Stimulated activated CD4-positive, alpha-beta T cell treated with anti-CD3 and anti-CD28 coated beads, TNF-alpha, amount 100 ng/mL, for 1 hour (primary cell): ENCODE measurements at places on chromosomes 2 and 18.

DNA sequence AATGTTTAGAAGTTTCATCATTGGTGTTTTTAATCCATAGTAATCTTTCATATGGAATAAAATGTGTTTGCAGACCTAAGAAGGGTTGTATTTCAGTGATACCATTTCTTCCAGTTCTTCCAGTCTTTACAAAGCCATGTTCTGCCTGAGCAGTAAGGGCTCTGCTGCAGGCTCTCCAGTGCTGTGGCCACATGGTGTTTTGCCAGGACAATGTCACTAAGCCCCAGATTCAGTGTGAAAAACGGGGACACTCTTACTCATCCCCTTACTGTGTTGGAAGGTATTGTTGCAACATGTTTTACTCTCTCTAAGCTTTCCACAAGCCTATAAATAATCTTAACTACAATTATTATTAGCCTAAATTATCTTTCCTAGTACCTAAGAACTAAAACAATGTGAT is 481.4 kb upstream of the CDH7 start:
- no peak for DNase-seq

DNA sequence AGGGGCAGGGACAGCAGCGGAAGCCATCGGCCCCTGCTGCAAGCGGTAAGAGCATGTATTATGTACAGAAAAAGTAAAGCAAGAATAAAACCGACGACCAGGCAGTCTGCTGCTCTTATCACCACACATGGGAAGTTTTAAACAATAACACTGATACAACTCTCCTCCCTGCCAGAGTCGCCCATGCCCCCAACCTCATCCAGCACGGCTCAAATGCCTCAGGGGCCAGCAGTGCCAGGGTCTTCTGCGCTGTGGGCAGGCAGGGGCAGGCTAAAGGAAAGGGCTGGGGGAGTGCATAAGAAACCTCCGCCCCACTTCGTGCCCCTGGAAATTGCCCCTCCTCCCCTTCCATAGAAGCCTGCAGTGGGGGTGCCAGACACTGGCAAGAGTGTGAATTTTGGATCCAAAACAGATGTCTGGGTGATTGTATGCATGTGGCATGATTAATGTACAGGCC is 10.1 kb downstream of the TEX51 start:
- no peak for DNase-seq

- no peak for DNase-seq
These were observed 816.3 kb upstream of the HS6ST1 start for GRCh38 chr2:129135017-129135416.

DNA sequence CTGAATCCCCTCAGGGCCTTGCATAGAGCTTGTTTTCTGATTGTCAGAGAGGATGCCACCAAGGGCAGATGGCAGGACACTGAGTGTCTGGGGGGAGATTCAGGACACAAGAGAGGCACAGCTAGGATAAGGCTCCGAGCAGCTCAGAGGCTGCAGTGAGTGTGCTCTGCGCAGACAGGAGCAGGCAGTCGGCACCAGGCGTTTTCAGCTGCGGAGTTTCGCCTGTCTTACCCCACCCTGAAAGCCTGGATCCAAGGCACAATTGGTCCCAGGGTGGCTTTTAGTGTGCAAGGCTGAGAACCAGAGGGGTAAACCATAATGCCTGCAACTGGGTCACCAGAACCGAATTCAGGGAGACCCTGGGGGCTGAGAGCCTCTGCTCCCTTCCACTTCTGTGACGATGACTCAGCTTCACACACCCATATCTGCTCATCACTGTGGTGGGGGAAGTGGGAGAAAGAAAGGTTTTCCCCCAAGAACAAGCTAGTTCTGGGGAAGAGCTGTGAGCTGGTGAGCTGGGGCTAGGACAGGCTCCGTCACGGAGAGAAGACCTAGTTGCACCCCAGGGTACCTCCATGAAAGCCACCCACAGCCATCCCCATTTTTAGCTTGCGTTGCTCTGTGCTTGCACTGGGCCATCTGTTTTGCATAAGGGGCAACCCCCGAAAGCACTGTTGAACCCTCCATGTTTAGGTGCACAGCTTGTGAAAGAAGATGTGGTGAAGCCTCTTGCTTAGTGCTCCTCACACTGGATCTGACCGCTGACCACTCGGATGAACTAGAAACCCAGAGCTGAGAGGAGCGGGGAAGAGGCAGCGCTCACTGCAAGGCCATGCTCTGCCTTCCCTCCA is 173.7 kb downstream of the CELF4 start:
- DNase-seq, result no peak

GRCh38 chr18:46497129-46497528 is 159.9 kb downstream of the LOXHD1 start:
- DNase-seq, result no peak

DNA sequence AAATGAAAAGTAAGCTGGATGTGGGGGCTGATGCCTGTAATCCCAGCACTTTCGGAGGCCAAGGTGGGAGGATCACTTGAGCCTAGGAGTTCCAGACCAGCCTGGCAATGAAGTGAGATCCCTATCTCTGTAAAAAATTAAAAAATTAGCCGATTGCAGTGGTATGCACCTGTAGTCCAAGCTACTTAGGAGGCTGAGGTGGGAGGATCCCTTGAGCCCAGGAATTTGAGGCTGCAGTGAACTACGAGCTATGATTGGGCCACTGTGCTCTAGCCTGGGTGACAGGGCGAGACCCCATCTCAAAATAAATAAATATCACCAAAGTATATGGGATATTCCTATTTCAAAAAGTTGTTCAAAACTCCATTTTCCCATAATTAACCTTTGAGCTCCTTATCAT is 101.1 kb upstream of the FZD5 start:
- DNase-seq, result no peak

DNA sequence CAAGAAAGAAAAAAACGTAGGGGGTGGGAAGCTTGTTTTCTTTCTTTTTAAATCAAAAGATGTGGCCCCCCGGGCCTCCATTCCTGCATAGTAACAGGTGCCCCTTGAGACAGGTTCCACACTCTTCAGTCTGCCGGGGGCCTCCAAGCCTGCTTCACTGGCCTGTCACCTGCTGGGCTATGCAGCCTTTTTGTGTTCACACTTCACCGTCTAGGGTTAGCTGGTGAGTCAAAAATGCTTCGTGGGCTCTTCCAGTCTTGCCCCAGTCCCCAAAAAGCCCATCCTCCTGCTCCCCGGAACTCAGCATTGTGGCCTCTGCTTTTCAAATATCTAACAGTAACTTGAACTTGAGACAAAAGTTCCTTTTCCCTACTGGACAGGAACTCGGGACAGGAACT is 67.9 kb downstream of the POLR1A start:
- no peak for DNase-seq

GRCh38 chr2:24613154-24613814 is 122.2 kb downstream of the NCOA1 start:
- no peak for DNase-seq

- no peak for DNase-seq
These were observed 933.6 kb upstream of the SLC39A10 start for GRCh38 chr2:194723446-194723845.

GRCh38 chr2:132438691-132439090 is 22.1 kb downstream of the GPR39 start:
- no peak for DNase-seq

GRCh38 chr2:233092432-233093165 is 32.5 kb downstream of the INPP5D start:
- no peak for DNase-seq

GRCh38 chr18:58527285-58527951 is 101.5 kb downstream of the ALPK2 start:
- DNase-seq, result no peak

GRCh38 chr2:15169326-15170069 is 391.6 kb downstream of the NBAS start:
- DNase-seq, result no peak

- no peak for DNase-seq
These were observed 16.6 kb downstream of the ITGB1BP1 start for GRCh38 chr2:9406529-9407362.

- DNase-seq, result no peak
These were observed 30.3 kb downstream of the GCFC2 start for GRCh38 chr2:75680402-75680801.

- DNase-seq, result no peak
These were observed 72.6 kb downstream of the ZNF532 start for GRCh38 chr18:58937071-58937886.
